CD14-positive monocyte (primary cell): ENCODE measurements at places on chromosomes 12 and 14.

- no peak for DNase-seq
Observed at GRCh38 chr12:54736549-54736948, 88.4 kb upstream of the DCD start.

DNA sequence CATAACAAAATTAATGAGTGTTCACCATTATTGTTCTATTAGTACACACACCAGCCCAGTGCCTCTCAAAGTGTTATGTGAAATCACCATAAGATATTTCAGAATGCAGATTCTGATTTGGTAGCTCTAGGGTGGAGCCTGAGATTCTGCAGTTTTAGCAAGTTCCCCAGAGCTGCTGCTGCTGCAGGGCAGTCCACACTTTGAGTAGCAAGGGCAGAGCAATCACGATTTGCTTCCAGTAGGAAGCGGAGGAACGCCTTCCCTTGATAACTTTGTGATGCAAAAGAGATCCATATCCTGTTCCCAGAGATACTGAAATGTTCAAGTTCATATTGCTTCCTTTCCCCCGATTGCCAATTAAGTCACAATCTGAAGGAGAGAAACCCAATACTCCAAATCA is 57.9 kb downstream of the SLC17A8 start:
- DNase-seq: no peak

DNA sequence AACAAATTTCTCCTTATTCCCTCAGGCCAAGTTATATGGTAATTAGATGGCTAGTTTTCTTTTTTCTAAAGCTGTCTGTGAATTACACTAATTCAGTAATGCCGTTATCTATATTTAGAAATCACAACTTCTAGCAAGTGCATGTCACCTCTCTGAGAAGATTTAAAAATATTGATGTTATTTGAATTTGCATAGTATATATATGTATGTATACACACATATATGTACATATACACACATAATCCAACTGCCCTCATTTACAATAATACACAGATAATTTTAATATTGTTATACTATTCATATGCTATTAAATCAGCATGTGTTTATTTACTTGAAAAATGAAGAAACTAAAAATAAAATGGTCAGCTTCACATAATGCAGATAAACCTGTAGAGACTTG is 563.9 kb downstream of the SLC16A7 start:
- no peak for DNase-seq

DNA sequence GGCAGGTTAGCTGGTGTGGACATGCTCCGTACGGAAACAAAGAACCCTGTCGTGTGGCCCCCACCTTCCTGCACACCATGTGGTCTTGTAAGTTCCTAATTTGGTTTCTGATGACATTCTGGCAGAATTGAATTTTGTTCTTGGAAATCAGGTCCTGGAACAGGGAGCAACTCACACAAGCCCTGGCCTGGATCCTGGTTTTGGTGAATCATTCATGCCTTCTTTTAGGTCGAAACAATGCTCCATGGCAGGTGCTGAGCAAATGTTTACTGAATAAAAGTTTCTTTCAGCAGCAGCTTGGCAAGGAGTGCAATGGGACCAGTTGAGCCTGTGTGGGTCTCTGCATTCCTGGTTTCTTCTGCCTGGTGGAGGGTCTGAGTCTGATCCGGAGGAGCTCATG is 978.4 kb downstream of the BCL11B start:
- no peak for DNase-seq
